ENCODE measurements at places on chromosomes 16 and 17.

GRCh38 chr16:56203052-56203451, 11.8 kb downstream of the GNAO1 start:
- no peak for DNase-seq

- DNase-seq: no peak
These were observed at the start of gene CRHR1 for GRCh38 chr17:45784293-45784740. CRHR1 (plus strand) TSS chr17:45784320; CDS start chr17:45784545, 225 bp downstream.

DNA sequence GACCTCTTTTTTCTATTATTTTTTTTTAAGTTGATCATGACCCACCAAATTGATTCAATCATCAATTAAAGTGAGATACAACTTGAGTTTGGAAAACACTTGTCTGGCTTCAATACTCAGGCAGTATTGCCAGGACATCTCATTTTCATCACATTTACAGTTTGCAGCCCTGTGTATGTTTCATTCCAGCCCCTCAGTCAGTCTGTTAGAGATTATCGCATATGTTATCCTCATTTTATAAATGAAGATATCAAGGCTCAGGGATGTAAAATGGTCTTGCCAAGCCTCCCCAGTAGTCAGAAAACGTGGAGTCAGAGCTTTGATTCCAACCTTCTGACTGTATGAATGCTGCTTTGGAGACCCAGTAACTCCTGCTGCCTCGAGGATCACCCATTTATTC, 87.3 kb upstream of the CACNG3 start:
- no peak for DNase-seq

DNA sequence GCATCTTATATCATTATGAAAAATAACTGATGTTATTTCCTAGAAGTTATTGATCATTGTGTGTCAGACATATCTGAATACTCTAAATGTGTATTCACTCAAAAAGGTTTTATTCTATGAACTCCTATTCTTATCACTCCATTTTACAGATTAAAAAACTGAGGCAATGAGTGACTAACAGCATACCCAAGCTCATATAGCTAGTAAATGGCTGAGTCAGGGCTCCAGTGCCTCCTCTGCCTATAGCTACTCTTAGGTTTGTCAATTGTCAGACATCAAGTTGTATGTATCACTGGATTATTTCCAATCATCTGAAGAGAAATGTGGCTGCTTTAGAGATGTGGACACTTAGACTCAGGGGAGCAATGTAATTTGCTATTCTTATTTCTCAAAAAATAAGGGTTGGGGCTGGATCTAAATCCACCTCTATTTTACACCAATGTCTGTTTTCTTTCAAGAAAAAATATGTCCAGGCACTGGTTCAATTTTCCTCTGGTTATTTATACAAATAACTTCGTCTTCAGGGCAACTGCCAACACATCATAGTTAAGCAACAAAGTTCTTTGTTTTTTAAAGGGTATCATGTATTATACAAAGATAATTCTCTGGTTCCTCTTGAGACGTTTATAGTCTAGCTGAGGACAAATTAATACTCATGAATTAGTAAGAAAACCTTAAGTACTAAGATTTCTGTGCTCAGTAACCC, 328.9 kb upstream of the MAF start:
- DNase-seq: no peak

DNA sequence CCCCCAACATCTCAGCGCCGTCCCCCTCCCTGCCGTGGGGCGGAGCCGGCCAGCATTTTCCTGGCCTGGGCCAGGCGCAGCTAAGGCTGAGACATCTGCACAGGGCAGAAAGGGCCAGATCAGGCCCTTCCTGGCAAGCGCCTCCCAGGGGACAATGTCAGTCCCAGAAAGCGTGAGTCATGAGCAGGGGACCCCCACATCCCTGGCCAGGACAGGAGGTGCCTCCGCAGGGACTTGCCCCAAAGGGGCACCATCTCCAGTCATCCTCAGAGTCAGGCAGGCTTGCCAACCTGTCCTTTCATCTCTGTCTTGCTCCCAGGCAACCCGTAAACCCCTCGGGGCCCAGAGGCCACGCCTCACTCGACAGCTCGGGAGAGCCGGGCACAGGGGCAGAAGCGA, 43.2 kb downstream of the SOCS1 start:
- no peak for DNase-seq

DNA sequence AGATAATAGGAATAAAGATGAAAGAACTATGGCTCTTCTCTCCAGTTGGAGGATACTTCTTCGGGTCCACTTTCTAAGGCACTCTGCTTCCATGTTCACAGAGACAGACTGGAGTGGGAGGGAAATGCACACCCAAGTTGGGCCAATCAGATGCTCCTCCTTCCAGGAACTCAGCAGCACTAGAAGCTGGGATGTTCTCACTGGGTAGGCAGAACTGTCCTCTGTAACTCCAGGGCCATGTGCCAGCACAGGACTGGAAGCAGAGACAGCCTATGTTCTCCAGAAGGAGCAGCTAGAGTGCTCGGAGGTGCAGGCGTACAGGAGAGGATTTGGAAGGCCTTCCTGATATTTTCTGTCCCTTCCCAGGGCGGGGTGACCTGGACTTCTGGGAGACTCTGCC, 49.9 kb upstream of the SREBF1 start:
- no peak for DNase-seq

Measured in stimulated activated CD4-positive, alpha-beta T cell treated with anti-CD3 and anti-CD28 coated beads, TNF-alpha, amount 100 ng/mL, for 1 hour (primary cell).